ENCODE measurements at places on chromosomes 4 and X.

- no peak for DNase-seq
These were observed 30.3 kb downstream of the RGS12 start for GRCh38 chr4:3323071-3323481.

DNA sequence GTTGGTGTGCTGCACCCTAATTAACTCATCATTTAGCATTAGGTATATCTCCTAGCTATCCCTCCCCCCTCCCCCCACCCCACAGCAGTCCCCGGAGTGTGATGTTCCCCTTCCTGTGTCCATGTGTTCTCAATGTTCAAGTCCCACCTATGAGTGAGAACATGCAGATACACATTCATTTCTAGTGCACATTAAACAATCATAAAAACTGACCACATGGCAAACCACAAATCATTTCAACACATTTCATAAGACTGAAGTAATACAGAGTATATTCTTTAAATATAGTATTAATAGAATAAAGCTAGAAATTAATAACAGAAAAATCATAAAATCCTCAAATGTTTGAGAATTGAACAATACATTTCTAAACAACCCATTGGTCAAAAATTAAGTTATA lies 34.1 kb downstream of the PRKG2 start:
- DNase-seq, result no peak

DNA sequence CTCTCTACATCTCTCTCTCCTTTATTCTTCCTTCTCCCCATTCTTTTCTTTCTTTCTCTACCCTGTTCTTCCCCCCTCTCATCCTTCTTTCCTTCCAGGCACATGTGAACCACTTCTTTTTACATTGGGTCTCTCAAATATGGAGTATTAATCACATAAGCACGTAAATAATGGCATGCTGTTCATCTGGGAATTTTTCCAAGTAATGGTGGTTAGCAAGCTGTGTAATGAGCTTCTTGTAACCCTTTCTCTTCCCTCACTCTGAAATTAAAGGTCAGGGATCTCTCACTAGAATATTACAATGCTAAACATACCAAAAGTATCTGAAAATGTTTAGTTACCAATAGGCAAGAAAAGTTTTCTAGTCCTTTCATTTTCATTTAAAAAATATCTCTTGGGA lies 239.9 kb upstream of the TEX13A start:
- no peak for DNase-seq

GRCh38 chr4:130478406-130478805 lies 1382.5 kb downstream of the C4orf33 start:
- no peak for DNase-seq

GRCh38 chr4:122711919-122712318 lies 20.6 kb upstream of the BBS12 start:
- DNase-seq, result no peak

DNA sequence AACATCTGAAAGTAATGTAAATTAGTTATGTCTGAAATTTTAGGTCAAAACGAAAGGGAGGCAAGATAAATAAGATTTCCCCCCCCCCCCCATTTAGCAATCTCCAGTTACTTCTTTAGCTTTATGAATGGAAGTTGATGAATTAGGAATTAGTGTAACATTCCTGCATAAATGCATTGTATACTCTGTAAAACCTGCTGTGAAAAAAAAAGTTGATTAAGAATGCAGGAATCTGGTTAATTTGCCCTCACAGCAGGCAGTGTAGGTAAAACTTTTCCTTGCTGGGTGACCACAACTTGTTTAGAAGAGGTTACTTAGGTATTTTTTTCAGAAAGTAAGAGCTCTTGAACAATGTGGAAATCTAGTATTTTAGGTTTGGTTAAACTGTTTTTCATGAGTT lies 15.3 kb downstream of the LARP7 start:
- DNase-seq, result no peak

Data from Daoy (cell line).